ENCODE measurements at places on chromosomes 2 and 18. TPM values are rescaled to one million over a fixed set of nuclear protein-coding genes. Genes with fewer than 3 reads are reported as not detected.

The LIMS1 gene
- total RNA-seq, result 77.7 TPM

The GALR1 gene
- 0.12 TPM for total RNA-seq

The ANKRD36B gene
- 75.7 TPM for total RNA-seq

The KCNF1 gene
- 0.70 TPM for total RNA-seq

The FBXO36 gene
- total RNA-seq, result 7.2 TPM
